ENCODE measurements at places on chromosomes 12 and 14.

DNA sequence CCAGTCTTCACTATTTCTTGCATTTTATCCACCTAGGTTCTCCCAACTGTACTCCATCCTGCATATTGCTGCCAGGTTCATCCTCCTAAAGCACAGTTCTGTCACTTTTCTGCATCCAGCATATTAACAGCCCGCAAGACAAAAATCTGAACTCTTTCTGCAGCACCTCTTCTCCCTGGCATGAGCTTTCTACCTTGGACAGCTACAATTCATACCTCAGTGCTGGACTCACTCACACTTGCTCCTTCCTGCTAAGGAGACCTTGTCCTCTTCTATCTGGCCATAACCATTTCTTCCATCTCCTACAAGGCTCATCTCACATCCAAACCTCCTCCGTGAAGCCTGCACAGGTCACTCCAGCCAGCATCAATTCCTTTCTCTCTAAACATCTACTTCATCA is 170.1 kb upstream of the GRIP1 start:
- no peak for DNase-seq

- DNase-seq, result no peak
Observed at GRCh38 chr14:46352844-46353243, 298.7 kb downstream of the RPL10L start.

GRCh38 chr12:13981296-13981962 is at the start of gene GRIN2B:
TSS of gene GRIN2B (minus strand) at chr12:13981602. CDS start at chr12:13866208, 115,394 bp downstream.
- DNase-seq, result no peak

GRCh38 chr12:20289520-20289919 is 78.8 kb upstream of the PDE3A start:
- no peak for DNase-seq

- DNase-seq, result no peak
Observed at GRCh38 chr12:112112409-112113133, 4.0 kb upstream of the NAA25 start.

DNA sequence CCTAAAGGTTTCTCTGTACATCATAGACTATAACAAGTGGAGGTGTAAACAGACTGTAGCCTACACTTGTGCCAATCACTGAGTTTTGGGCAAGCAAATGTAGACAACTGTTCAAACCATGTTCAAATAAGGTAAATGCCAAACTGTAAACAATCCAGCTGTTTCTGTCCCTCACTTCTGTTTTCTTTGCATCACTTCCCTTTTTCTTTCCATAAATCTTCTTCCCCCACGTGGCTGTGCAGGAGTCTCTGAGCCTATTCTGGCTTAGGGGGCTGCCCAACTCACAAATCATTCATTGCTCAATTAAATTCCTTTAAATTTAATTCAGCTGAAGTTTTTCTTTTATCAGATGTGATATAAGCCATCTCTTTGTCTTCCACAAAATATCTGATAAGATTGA is 65.1 kb upstream of the CPM start:
- DNase-seq, result no peak

DNA sequence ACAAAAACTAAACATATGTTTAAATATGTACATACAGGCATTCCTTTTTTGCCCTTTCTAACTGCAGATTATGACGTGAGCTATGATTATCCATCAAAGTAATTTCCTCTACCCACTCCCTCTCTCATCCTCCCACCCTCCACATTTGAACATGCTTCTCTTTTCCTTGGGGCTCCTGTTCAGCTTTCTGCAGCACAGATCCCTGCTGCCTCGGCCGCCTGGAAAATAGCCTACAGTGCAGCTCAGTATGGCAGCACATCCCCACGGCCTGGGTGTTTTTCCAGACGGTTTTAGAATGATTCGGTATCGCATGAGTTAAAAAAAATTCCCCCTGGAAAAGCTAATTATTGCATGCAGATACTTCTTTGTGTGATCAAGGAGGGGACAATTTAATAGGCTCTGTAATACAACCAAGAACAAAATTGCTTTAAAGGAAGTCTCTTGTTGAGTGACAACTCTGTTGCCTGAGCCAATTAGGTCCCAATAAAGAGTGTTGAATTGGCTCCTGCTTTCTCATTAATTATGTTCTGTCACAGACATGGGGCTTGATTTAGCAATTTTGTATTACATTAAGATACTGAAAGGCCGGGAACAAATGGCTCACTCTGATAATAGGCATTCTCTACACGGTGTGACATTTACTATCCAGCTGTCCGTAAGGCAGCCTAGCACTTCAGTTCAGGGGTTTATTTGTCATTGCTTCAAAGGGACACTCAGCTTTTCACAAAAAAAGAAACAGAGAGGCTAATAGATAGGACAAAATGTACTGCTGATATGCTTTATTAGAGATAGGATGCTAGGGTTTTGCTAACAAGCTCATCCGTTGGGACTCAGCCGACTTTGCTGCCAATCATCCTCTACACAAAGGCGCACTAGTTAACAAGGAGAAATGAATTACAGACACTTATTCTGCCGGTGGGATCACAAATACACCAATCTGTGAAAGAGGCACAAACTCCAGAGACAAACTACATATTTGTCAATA is 285.8 kb upstream of the G2E3 start:
- no peak for DNase-seq

GRCh38 chr12:122030424-122031035 is 8.8 kb downstream of the BCL7A start:
- no peak for DNase-seq

Data from activated gamma-delta T cell treated with Interleukin-2 at 50 U/mL for 16 hours (primary cell).